ENCODE measurements at places on chromosomes 6 and 20. TPM values are rescaled to one million over a fixed set of nuclear protein-coding genes. Genes with fewer than 3 reads are reported as not detected.

Gene FAM217A
- total RNA-seq: not detected

Gene NNAT
- not detected for total RNA-seq

- no peaks in the 10 kb centered on the region for H3K36me3 ChIP-seq
- DNase-seq: no peak
- no peak overlapping the region for H3K4me3 ChIP-seq
- H3K27me3 ChIP-seq: no peaks in the 10 kb centered on the region
- H3K27ac ChIP-seq: no peak overlapping the region
Measured at GRCh38 chr20:10398834-10399369, 35.1 kb downstream of the MKKS start.

- H3K4me1 ChIP-seq: no peaks in the 10 kb centered on the region
- H3K36me3 ChIP-seq: peaks cover 11% of the 10 kb centered on the region
- DNase-seq: peak; percentile 42
Measured at GRCh38 chr6:28922004-28922820, 1.6 kb downstream of the TRIM27 start.

- peaks cover 31% of the 10 kb centered on the region for H3K4me1 ChIP-seq
- H3K27me3 ChIP-seq: no peaks in the 10 kb centered on the region
- H3K27ac ChIP-seq: no peak overlapping the region
- peak overlapping the region; percentile 55 for H3K4me3 ChIP-seq
Measured at GRCh38 chr6:41427642-41428335, 92.4 kb downstream of the NCR2 start.

- H3K4me1 ChIP-seq: no peaks in the 10 kb centered on the region
- H3K36me3 ChIP-seq: no peaks in the 10 kb centered on the region
- no peak overlapping the region for H3K4me3 ChIP-seq
- DNase-seq: no peak
Measured at GRCh38 chr6:148723484-148723883, 23.3 kb upstream of the UST start.

All from Caco-2 (cell line).